ENCODE measurements at places on chromosomes 3 and 15.
A peak's percentile ranks its signal among the peaks of the same experiment; 100 is the strongest.

- peak; percentile 66 for DNase-seq
These were observed 30.7 kb downstream of the LMCD1 start for GRCh38 chr3:8532251-8532871.

DNA sequence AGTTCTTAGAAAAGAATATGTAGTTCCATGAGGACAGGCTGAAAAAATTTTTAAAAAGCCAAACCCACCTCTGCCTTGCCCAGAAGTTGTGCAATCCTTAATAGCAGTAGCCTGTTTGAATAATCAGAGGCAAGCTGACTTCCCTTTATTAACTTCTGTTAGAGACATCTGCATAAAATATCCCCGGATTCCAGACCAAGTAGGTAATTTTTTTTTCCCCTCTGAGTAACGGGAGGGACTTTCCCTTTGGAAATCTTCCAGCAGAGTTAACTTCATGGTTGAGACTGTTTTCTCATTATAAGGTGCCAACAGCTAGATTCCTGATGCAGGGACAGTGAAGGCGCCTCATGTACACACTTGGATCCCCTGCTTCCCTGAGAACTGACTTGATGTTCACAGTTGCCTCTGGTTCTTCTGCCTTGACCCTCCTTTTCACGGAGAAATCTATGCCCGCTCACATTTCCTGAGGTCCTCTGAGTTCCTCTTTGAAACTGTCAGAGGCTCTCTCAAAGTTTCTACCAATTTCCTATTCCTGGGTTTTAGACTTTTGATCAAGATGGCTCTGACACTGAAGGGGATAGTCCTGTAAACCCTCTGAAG lies 227.6 kb upstream of the BHLHE40 start:
- no peak for DNase-seq

GRCh38 chr3:33438284-33438668 lies 1.9 kb downstream of the UBP1 start:
- peak; percentile 34 for DNase-seq

DNA sequence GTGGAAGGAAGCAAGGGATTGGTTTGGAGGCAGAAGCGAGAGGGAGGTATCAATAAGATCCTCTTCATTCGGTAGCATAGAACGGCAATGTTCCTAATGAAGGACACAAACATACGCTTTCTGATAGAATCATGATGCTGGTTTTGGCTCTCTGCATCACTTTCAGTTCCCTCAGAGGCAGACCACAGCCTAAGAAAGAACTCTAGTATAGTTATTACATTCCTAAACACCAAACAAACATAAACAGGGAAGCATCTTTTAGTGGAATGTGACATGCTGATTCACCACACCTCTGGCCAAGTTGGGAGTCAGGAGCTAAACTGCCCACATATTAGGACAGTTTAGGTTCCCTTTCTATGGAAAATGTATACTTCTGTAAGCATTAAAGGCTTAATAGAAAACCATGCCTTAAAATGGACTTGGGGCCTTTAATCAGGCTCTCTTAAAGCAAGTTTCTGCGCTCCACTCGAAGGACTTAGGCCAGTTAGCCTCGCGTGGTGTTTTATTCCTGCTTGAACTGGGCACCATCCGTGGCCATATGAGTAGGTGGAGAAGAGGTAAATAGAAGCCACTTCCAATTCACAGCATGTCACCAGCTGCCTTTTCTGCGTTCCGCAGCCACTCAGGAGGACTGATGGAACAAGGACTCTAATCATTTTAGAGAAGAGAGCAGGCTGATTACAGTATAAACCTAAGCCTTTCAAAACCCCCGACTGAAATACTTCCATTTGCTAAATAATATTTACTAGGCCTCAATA lies 53.7 kb downstream of the CD47 start:
- no peak for DNase-seq

DNA sequence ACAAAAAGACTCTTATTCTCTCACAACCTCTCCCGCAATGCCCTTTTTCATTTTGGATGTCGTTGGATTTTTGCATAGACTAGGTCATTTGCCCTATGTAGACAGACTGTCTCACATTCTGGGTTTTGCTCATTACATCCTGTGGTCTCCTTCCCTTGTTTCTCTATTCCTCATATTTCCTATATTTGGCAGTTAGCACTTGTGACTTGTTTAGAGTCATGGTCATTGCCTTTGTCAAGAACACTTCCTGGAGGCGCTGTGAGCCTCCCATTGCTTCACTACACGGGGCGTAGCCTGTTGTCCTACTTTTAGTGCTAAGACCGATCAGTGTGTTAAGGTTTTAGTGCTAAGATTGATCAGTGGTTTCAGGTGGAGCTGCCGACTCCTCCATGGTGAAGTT lies 16.1 kb upstream of the TATDN2 start:
- DNase-seq, result no peak

DNA sequence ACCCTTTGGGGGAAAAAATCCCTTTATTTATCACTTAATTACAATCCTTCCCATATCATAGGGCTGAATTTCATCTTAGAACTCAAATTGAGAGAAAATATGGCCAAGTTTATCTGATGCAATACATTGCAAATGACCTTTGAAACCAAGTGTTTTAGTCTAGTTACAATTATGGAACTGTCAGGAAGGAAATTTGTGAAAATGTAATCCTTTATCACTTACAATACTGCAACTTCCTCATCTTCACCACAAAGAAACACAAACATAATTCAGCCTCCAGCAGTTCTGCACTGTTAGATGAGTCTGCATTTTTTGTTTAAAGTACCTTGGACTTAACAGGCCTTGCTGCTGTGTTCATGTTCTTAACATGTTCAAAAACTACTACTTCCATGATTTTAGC lies 4.6 kb downstream of the CCPG1 start:
- DNase-seq, result no peak

GRCh38 chr3:40057077-40057476 lies 247.7 kb downstream of the MYRIP start:
- no peak for DNase-seq

- DNase-seq, result no peak
These were observed 97.9 kb downstream of the ADCY5 start for GRCh38 chr3:123350971-123351370.

DNA sequence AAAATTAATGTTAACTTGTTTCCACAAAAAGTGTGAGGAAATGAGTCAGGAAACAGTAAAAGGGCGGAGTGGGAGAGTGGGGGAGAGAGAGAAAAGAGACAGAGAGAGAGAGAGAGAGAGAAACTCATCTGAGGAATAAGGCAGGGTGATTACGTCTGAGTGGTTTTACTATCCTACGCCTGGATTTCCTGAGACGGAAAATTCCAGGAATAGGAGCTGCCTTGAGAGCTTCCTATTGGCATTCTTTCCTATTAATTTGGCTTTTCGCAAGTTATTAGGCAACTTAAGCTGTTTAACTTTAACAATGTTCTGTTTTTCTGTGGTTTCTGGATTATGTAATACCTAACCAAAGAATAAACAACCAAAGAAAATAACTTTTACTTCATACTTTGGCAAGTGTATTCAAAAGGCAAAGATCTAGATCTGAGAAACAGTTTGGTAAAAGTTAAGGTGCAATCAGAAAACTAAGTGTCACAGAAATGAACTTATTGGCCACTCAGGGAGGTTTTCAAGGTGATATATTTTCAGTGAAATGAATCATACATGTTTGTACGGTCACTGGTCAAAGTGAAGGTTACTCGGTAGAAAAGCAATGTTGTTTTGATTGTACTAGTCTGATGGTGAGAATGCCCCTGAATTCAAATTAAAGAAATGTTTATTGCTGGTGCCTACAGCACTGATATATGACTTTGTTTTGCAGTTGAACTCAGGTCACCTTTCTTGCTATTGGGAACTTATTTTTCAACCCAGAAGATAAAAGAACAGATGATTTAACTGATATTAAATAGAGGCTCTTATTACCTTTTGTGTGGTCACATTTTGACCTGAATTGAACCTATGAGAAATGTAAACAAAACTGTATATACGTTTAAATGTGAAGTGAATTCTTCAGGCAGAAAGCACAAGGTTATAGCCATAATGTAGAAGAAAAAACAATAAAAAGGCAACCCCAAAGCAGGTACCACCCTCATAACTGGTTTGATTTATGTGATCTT lies 39.9 kb upstream of the TNFSF10 start:
- DNase-seq, result peak; percentile 9

DNA sequence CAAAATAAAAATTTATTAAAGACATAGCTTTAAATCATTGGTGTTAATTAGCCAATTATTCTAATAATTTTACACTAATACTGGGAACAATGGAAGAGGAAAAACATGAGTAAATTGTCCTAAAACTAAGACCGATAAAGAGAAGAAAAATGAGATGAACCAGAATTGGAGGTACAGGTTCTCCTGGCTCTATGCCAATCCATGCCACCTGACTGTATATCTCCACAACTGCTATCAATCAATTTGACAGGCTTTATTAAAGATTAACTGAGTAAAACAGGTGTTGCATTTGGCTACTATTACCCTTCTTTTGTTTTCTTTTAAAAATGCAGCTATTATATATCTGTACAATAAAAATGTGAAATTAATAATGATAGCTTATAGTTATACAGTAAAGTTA lies 850.0 kb downstream of the CADM2 start:
- DNase-seq, result no peak

DNA sequence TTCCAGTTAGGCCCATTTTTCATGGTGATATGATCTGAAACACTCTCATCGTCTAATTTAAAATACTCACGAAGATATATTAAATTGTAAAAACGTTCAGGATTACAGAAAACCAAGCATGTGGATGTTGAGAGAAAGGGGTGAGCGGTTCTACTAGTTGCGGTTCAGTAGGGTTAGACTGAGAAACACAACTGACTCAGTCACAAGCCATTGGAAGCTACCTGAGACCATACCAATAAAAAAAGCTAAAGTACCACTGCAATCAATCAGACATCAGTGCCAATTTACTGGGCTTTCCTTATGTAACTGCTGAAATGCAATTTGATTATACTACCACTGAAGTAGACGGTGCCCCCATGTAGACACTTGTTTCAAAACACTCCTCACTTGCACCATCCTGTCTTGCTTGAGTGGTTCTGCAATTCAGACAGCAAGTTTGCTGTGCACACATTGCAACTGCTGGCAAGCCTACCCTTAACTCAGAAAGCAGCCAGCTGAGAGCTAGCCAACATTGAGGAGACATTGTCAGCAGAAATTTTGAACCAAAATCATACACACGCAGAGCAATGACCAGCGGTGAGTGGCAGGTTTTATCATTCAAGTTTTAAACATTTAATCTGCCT lies 368.7 kb upstream of the ARHGEF26 start:
- DNase-seq, result peak; percentile 46

- DNase-seq, result no peak
These were observed 20.5 kb upstream of the CCDC54 start for GRCh38 chr3:107356706-107357105.

DNA sequence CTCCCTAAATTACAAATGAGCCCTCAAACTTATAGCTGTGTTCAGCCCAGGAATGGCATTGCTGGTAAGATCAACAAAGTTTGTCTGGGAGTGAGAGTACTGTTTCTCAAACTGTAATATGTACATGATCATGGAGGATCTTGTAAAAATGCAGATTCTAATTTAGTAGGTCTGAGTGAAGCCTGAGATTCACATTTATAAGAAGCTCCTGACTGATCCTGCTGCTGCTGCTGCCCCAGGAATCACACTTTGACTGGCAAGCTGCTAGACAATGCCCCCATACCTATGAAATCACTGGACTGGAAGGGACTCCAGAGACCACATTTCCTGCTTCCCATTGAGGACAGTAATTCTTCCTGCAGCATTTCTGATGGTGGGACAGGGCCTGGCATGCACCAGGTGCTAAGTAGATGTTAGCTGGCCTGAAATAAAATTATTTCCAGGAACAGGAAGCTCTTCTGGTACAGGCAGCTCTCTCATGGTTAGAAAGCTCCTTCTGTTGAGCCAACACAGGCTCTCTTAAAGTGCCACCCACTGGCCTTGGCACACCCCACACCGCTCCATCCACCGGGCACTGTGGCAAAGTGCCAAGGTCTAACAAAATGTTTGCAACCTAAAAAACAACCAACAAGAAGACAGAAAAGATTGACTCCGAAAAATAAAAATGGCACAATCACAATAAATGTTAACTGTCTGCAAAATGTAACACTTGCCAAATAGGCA lies 36.7 kb upstream of the ZNF710 start:
- DNase-seq, result no peak

DNA sequence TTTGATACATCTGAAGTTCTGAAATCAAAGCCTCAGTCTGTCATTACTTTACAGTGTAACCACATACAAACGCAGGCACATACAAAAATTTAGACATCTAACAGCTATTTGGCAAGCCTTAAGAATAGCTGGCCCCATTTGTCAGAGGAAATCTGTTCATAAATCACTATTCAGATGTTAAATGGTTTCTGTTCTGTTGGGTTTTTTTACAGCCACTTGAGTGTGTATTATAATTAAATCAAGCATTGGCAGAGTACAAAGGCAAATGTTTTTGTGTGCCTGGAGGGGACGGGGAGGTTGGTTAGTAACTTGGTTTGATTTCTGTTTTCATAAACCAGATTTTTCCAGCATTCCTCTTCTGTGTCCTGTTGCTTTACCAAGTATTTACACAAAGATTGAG lies 24.1 kb downstream of the PIGB start:
- no peak for DNase-seq

GRCh38 chr3:120052225-120052624 lies 42.0 kb downstream of the GSK3B start:
- no peak for DNase-seq

GRCh38 chr3:128995737-128996136 lies 1.9 kb upstream of the CFAP92 start:
- no peak for DNase-seq

DNA sequence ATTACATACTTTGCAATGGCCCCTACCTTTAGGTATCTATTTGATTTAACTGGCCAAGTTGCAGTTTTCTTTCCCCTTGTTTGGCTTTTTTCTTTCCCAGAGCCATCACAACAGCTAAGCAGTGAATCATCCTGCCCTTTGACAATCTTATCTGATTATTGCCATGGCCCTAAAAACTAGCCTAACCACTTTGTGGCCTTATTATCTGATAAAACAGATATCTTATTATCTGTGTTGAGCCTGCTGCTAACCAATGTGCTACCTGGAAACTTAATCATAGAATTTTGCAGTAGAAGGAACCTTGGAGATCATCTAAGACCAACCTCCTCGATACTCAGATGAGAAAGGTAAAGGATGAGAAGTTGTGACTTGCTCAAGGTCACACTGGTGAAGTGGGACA lies 37.1 kb downstream of the EIF4E3 start:
- no peak for DNase-seq

GRCh38 chr3:41204369-41204768 lies 5.1 kb downstream of the CTNNB1 start:
- DNase-seq, result no peak

All from right lung (tissue), 10 donors.